Choroid plexus epithelial cell (primary cell): ENCODE measurements at places on chromosomes 2 and 18.

GRCh38 chr2:175880-176820 lies 87.7 kb downstream of the SH3YL1 start:
- no peak for DNase-seq

DNA sequence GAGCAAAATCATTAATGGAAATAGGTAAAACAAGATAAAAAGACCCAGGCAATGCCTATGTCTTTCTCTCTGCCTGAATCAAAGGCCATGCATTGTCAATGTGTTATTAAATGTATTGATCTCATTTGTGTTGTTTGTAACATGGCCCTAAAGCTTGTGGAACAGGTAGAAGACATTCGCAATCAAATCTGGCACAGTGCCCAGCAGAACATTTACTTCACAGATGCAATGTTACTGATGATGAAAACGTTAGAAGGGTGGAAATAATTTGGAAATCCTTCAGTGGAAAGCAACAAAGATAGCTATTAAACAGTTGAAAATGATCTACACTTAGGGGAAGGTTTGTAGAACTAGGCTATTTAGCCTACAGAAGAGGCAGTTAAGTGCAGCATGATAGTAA lies 368.2 kb downstream of the EPHA4 start:
- DNase-seq, result no peak

DNA sequence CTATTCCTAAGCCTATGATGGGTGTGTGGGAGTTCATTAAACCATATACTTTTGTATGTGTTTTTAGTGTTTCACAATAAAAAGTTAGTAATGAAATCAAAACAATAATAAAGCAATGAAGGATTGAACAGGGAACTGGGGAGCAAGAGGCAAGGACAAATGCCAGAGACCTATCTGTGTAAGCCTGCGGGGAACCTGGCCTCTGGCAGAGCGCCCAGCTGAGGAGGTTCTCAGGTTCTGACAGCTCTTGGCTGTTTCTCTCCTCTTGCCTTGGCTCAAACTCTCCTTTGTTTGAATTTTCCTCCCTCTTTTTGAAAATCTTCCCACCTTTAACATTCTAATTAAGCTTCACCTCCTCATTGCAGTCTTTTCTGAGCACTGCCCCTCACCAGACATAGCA lies 200.0 kb upstream of the NCKAP5 start:
- DNase-seq, result peak; percentile 86

GRCh38 chr2:35035883-35036282 lies 1319.7 kb upstream of the CRIM1 start:
- no peak for DNase-seq

DNA sequence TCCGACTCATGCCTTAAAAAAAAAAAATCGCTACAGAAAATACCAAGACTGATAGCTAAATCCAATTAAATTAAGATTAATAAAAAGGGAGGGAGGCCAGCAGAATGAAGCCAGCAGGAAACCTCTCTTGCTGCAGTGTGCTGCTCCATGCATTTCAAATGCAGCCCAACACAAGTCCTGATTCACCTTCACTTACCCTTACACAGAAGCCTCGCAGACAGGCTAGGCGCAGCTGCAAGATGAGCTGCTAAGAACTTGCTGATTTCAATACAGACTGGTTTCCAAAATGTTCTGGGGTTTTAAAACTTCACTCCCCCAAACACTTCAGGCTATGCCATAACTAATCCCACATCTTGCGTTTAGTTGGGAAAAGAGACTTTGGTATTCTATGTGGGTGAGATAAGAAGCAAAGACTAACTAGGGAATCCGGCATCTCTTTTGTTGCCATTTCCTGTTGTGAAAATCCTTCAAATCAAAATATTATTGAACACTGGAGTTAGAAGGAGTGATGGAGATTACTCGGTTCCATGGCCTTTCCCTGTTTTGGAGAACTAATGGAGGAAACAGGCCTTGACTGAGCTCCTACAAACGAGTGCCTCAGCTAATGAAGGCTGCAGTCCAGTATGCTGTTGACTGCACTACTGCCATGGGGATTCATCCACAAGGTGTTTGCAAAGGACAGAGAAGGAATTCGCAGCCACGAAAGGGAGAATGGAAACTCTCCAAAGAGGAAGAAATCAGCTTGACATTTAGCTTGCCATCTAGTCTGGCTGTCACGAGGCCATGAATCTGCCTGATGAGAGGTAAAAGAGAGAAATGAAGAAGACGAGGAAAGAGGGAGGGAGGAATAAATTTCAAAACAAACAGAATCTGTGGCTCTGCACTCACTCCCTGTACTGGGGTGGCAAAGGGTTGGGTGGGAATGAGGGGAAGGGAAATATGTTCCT lies 67.3 kb downstream of the CLHC1 start:
- peak; percentile 51 for DNase-seq

DNA sequence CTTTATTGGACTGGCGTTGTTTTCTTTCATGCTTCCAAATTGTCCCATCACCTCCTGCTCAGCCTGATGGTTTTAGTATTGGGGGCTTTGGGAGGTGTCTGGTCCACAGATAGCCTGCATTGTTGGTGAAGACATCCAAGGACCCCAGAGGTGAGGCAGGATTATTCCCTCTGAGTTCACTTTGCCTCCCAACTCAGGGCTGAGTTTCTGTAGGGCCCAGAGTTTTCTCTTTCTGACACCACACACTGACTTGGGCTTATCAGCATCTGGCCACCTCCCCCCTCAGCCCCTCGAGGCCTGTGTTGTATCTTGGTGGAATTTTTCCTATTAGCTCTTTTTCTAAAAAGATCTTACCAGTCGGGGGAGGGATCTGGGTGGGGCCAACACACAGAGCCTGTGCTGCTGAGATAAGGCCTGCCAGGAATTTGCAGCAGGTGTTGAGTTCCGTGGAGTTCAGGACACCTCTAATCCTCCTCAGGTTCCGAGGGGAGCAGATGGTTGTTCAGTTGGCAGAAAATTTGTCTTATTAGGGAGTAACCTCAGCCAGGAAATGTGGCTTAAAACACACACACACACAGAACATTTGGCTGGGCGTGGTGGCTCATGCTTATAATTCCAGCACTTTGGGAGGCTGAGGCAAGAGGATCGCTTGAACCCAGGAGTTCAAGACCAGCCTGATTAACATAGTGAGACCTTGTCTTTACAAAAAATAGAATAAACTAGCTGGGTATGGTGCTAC lies 7.3 kb downstream of the EMILIN2 start:
- no peak for DNase-seq

- DNase-seq, result no peak
These were observed 86.7 kb downstream of the FAM168B start for GRCh38 chr2:131006561-131006960.

- peak; percentile 61 for DNase-seq
These were observed 111.4 kb downstream of the NFATC1 start for GRCh38 chr18:79507076-79507545.

- DNase-seq, result peak; percentile 83
These were observed 40.0 kb downstream of the TEX44 start for GRCh38 chr2:231632559-231633142.

DNA sequence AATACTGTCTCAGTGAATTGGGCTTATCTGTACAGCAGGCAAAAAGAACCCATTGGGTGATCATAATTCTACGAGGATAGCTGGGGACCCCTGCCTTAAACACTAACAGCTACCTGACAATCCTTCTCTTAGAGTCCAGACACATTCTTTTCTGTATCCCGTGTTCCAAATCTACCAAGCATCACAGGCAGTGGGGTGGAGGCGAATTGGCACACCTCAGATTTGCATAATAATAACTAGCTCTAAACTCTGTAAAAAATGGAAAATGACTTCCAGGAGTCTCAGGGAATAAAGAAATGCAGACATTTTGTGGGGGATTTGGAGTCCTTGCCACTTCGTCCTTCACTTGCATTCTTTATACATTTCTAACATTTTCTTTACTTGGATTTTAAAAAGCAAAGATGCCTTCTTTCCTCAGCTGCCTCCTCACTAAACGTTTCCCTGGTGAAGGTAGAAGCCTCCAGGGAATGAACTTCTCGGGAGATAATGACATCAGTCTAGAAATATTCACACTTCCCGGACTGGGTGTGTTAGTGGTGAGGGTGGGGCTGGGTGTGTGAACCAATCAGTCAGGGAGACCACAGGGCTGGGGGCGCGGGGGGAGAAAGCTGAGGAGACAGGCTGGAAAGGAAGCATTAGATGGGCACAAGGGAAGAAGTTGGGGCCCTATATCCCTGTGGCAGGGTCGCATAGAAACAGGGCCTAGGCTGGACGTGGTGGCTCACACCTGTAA lies 59.1 kb upstream of the BOD1L2 start:
- no peak for DNase-seq

DNA sequence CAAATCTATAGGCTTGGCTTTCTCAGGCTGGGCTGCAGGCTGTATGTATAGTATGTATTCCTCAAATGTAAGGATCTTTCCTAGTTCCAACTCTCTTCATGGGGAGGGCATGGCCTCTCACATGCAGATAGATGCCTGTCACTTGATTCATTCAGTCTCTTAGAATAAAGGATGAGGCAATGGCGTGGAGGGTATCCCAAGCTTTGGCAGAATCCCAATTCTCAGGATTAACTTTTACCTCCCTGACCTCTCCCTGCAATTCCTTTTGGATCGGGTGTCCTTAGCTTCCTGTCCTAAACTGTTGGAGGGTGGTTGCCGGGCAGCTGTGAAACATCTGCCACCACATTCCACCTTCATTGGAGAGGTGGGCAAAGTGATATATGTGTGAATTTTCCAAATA lies 80.3 kb downstream of the INSIG2 start:
- no peak for DNase-seq

GRCh38 chr2:72127401-72128058 lies 20.1 kb downstream of the CYP26B1 start:
- no peak for DNase-seq

DNA sequence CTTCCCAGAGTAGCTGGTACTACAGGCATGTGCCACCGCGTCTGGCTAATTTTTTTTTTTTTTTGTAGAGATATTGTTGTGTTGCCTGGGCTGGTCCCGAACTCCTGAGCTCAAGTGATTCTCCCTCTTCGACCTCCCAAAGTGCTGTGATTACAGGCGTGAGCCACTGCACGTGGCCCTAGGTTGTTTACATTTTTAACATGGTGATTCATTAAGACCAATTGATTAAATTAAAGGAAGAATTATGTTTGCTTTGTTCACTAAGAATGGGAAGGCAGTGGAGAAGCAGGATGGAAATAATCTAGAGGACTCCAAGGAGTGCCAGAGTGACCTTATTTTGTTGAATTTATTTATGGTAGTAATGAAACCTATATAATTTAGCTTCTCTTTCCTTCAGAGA lies 7.5 kb downstream of the LCLAT1 start:
- DNase-seq, result no peak

GRCh38 chr2:222794585-222795449 lies 66.0 kb upstream of the ACSL3 start:
- no peak for DNase-seq

DNA sequence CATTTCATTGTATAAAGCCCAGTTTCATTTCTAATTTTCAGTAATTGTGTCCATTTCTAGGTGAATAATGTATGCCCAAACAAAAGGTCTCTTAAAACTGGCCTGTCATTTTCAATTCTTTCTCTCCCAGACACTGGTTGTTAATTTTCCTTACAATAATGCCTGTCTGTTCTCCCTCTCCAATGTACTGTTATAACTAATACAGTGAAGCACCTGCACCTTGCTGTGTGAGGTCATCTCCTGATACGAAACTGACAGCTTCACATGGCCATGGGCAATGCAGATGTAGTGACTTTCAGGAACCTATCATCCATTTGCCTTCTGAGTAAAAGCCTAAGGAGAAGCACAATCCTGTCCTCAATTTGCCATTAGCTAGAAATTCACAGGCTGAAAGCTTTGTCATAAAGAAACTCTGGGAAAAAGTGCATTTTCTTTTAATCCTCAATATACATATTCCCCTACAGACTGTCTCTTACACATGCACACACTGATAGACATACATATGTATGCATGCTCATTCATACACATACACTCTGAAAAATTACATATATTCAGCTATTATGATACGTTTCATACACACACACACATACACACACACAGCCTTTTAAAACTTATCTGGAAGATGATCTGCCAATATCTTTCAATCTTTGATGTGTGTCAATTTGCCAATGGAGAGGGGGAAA lies 1030.3 kb downstream of the TDRD15 start:
- DNase-seq, result no peak

GRCh38 chr2:188330316-188331053 lies 38.8 kb downstream of the GULP1 start:
- DNase-seq, result no peak

DNA sequence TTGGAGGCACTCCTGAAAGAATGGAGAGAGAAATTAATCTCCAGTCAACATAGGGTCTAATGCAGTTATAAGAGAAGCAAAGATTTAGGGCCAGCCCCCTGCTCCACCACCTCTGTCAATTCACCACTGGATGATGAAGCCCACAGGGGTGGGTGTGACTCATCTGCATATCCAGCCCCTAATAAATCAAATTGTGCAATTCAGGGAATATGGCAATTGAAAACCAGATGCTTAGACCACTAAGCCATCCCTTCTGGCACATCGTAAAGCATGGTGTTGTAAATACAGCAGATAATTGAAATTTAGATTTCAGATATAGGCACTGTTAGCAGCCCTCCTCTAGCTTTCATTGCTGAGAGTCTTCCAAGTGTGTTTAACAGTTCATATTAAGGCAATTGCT lies 541.4 kb downstream of the PARD3B start:
- DNase-seq, result no peak

DNA sequence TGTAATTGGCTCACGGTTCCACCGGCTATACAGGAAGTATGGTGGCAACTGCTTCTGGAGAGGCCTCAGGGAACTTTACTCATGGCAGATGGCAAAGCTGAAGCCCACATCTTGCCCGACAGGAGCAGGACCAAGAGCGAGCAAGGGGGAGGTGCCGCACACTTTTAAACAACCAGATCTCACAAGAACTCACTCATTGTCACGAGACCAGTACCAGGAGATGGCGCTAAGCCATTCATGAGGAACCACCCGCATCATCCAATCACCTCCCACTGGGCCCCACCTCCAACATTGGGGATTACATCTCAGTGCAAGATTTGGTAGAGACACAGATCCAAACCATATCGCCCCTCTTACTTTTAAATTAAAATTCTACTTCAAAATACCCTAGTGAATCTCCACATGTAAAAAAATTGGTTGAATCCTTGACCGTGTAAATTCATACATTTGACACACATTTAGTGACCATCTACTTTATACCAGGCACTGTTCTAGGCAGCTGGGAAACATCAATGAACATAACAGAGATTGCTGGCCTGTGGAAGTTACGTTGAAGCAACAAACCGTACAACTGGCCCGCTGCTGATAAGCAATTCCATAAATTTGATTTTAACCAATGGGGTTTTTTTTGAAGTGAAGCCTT lies 87.6 kb downstream of the ALPK2 start:
- peak; percentile 65 for DNase-seq

DNA sequence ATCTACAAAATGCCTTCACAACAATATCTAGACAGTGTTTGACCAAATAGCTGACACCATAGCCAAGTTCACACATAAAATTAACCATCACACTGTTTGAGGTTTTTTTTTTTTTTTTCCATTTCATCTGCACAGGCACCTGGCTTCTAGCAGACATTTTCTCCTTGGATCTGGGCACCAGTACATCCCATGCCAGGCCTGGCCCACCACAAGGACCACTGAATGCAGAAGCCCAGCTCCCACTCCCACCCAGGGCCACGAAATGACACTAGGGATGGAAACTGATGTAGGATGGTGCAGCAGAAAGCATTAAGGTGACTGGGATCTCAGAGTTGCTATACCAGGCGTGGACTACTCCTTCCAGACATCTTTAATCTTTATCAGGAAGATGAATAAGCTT lies 13.0 kb downstream of the TMSB10 start:
- DNase-seq, result no peak

- no peak for DNase-seq
These were observed 165.3 kb downstream of the SNTG2 start for GRCh38 chr2:1115843-1116539.

GRCh38 chr2:238655974-238656722 lies 191.7 kb upstream of the TWIST2 start:
- DNase-seq, result no peak
